ENCODE measurements at places on chromosomes 2 and 18. TPM values are rescaled to one million over a fixed set of nuclear protein-coding genes. Genes with fewer than 3 reads are reported as not detected.
A peak's percentile ranks its signal among the peaks of the same experiment; 100 is the strongest.

The TCF23 gene
- not detected for total RNA-seq

The UNC80 gene
- not detected for total RNA-seq

The GALNT14 gene
- 3.1 TPM for total RNA-seq

The ZNF516 gene
- 32.7 TPM for total RNA-seq

The CHRNA1 gene
- not detected for total RNA-seq

The RTKN gene
- total RNA-seq: 63.4 TPM

The HAUS1 gene
- total RNA-seq: 25.3 TPM

The ADAM23 gene
- total RNA-seq: 8.9 TPM

GRCh38 chr2:77192811-77193289 lies 329.3 kb downstream of the LRRTM4 start:
- DNase-seq: no peak
- H3K27me3 ChIP-seq: no peaks in the 10 kb centered on the region
- no peaks in the 10 kb centered on the region for H3K36me3 ChIP-seq
- H3K4me3 ChIP-seq: no peak overlapping the region
- no peaks in the 10 kb centered on the region for H3K4me1 ChIP-seq

DNA sequence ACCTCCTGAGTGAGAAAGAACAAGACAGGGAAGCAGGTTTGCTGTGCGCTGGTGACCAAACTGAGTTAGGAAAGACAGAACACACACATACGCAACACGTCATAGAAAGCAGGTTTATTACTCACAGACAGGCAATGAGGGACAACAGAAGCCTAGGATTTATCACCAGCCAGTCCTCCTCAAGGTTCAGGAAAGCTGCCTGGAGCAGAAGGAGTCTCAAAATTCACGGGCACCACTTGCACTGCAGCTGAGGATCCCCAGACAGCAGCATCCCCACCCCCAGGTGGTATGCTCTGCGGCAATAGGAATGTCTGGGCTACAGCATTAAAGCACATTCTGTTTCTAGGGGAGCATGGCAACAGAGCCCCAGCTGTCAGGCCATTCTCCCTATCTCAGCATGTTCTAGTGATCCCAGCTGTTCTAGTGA lies 284.4 kb upstream of the RGPD4 start:
- H3K36me3 ChIP-seq: no peaks in the 10 kb centered on the region
- H3K27me3 ChIP-seq: peaks cover 13% of the 10 kb centered on the region

DNA sequence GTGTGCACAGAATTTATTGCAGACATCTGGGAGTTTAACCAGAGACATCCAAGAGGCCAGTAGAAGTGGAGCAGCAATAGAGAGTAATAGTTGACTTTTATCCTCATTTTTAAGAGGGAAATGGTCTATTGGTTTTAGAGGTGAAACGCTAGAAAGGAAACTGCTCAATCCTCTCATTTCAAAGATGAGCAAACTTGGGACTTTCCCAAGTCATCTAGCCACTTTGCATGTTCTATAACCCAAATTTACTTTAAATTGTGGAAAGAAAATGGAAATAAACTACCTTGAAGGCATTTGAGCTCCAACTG lies 601.7 kb downstream of the ARHGAP15 start:
- no peak overlapping the region for H3K27ac ChIP-seq
- DNase-seq: no peak
- no peaks in the 10 kb centered on the region for H3K36me3 ChIP-seq
- no peak overlapping the region for H3K4me3 ChIP-seq
- no peaks in the 10 kb centered on the region for H3K4me1 ChIP-seq

DNA sequence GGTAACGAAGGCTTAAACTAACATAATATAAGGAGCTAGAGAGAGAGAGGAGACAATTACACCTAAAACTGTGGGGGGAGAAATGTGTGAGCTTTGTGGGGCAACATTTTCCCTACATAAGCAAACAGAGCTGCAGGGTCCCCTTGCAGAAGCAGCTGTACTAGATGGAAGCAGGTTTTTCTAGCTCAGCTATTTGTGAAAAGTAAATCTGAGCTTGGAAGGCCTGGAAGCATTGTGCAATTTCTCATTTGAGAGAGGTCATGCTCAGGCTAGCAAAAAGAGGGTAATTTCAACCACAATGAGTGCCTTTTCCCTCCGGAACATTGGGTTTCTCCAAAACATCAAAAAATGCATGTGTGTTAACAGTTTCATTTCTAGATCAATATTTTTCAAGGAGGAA lies 130.0 kb downstream of the ARL4C start:
- peaks cover 94% of the 10 kb centered on the region for H3K4me1 ChIP-seq
- H3K36me3 ChIP-seq: no peaks in the 10 kb centered on the region
- H3K27ac ChIP-seq: peak overlapping the region; percentile 78
- H3K4me3 ChIP-seq: peak overlapping the region; percentile 12

- H3K27me3 ChIP-seq: no peaks in the 10 kb centered on the region
- peak; percentile 36 for DNase-seq
- peak overlapping the region; percentile 84 for H3K27ac ChIP-seq
- no peaks in the 10 kb centered on the region for H3K36me3 ChIP-seq
These were observed 573 bp downstream of the STAM2 start for GRCh38 chr2:152175012-152175367.

GRCh38 chr2:150917961-150918713 lies 343.5 kb downstream of the RBM43 start:
- no peaks in the 10 kb centered on the region for H3K4me1 ChIP-seq
- no peak overlapping the region for H3K27ac ChIP-seq
- H3K4me3 ChIP-seq: no peak overlapping the region
- no peak for DNase-seq

DNA sequence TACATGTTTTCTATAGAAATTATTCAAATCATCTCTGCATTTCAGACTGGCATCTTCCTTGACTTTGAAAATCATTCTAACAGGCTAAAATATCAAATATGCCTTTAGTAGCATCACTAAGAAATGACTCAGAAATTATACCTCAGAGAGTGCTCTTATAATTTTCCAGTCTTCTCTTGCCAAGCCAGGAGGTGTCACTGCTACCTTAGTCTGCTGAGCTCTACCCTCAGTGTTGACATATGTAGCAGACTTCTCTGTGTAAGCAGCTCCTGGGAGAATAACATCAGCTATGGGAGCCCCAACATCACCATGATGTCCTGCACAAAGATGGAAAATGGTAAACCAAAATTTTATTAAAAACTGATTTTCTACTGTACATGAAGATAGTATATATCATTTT lies 31.6 kb downstream of the NDUFS1 start:
- DNase-seq: no peak
- H3K27me3 ChIP-seq: no peaks in the 10 kb centered on the region
- H3K4me3 ChIP-seq: no peak overlapping the region
- no peaks in the 10 kb centered on the region for H3K36me3 ChIP-seq

- no peaks in the 10 kb centered on the region for H3K27me3 ChIP-seq
- no peaks in the 10 kb centered on the region for H3K36me3 ChIP-seq
- no peak for DNase-seq
- H3K27ac ChIP-seq: no peak overlapping the region
These were observed 70.3 kb upstream of the PSME4 start for GRCh38 chr2:54041135-54041534.

GRCh38 chr2:52222128-52222527 lies 1190.2 kb upstream of the NRXN1 start:
- no peak overlapping the region for H3K4me3 ChIP-seq
- no peaks in the 10 kb centered on the region for H3K36me3 ChIP-seq
- no peaks in the 10 kb centered on the region for H3K27me3 ChIP-seq

DNA sequence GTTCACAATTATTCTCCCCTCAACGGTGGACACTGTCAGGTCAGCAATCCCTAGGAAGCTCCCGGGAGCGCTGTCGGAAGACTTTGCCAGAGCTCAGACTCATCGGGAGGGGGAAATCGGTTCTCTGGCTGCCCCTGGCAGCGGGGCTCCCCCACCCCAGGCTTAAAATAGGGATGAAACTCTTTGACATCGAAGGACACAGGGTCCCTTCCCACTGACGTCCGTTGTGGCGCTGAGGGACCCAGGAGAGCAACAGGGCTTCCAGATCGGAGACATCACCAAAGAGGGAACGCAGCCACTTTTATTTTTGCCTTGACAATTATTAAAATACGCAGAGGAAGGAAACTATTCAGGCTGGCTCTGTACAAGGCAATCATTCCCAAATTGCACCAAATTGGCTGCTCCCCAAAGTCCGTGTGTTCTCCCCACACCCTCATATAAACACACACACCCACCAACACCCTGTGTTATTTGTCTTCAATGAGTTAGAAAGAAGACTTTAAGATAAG lies 249.0 kb downstream of the CDH20 start:
- no peaks in the 10 kb centered on the region for H3K27me3 ChIP-seq
- H3K27ac ChIP-seq: no peak overlapping the region
- no peak overlapping the region for H3K4me3 ChIP-seq

GRCh38 chr18:78999939-79000338 lies 20.3 kb downstream of the SALL3 start:
- no peaks in the 10 kb centered on the region for H3K36me3 ChIP-seq
- peaks cover 81% of the 10 kb centered on the region for H3K27me3 ChIP-seq
- H3K4me1 ChIP-seq: no peaks in the 10 kb centered on the region
- no peak overlapping the region for H3K4me3 ChIP-seq
- DNase-seq: no peak

GRCh38 chr18:22322243-22322691 lies 95.4 kb downstream of the CTAGE1 start:
- H3K4me1 ChIP-seq: no peaks in the 10 kb centered on the region
- H3K27ac ChIP-seq: no peak overlapping the region
- no peak overlapping the region for H3K4me3 ChIP-seq
- no peak for DNase-seq
- H3K27me3 ChIP-seq: no peaks in the 10 kb centered on the region

GRCh38 chr18:55246278-55246677 lies 287.0 kb upstream of the CCDC68 start:
- H3K4me1 ChIP-seq: no peaks in the 10 kb centered on the region
- no peak for DNase-seq
- H3K36me3 ChIP-seq: no peaks in the 10 kb centered on the region
- H3K4me3 ChIP-seq: no peak overlapping the region
- no peaks in the 10 kb centered on the region for H3K27me3 ChIP-seq

DNA sequence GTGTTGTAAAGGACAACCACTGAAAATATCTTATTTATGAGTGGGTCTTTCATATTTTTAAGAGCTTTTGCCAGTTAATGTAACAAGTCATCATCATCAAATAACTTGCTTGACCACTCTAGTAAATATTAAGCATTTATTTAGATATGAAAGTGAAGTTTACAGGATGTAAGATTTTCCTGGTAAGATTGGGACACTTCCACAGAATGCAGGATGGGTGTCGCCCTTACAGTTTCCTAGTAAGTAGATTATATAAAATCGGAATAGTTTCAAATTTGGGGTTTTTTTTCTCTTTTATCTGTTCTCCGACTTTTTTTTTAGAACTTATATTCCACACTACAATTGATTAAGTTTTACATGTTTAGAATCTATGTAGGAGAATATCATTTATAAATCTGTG lies 14.8 kb upstream of the SLC40A1 start:
- H3K27ac ChIP-seq: no peak overlapping the region
- H3K4me3 ChIP-seq: no peak overlapping the region
- no peaks in the 10 kb centered on the region for H3K36me3 ChIP-seq
- no peaks in the 10 kb centered on the region for H3K27me3 ChIP-seq

All from PC-9 (cell line).